ENCODE measurements at places on chromosomes 5 and 9.

DNA sequence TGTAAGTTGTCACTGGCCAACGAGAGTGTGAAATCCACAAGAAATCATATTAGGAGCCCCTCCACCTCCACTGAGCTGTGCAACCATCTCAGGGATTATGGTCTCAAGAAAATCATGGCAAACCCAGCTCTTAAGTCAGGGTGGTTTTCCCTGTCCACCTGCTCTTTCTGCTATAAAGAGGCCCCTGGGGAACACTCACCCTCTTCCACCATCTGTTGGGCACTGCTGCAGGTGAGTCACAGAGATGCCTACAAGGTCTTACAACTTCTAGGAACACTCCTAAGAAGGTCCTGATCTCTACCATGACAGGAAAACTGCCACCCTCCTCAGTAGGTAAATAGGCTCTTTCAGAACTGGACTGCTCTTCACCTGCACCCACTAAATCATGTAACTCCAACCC lies 61.8 kb downstream of the DRD1 start:
- DNase-seq = no peak

DNA sequence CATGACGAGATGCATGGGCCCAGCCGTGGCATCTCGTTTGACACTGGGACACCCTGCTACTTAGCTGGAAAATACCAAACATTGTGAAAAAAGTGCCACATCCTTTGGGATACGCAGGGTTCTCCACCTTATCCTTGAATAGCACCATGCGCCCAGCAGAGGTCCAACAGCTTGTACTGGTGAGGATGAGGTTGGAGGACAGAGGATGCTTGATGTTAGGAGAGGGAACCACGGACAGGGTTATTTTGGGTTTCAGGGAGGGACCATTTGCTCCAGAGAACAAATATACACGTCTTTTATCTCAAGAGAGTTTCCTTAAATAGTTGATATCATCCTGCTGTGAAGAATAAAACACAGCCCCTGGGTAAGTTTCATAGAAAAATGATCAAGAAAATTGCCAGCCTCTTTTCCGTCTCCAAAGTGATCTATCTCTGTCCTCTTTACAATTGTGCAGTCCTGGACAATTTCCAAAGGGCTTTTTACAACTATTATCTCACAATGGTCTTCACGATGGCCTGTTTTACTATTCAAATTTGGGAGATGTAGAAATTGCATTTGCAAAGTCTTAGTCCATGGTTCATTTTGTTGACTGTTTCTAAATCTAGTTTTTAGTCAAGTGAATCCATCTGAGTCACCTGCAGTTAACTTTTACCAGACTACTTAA lies 19.9 kb upstream of the FRRS1L start:
- no peak for DNase-seq

DNA sequence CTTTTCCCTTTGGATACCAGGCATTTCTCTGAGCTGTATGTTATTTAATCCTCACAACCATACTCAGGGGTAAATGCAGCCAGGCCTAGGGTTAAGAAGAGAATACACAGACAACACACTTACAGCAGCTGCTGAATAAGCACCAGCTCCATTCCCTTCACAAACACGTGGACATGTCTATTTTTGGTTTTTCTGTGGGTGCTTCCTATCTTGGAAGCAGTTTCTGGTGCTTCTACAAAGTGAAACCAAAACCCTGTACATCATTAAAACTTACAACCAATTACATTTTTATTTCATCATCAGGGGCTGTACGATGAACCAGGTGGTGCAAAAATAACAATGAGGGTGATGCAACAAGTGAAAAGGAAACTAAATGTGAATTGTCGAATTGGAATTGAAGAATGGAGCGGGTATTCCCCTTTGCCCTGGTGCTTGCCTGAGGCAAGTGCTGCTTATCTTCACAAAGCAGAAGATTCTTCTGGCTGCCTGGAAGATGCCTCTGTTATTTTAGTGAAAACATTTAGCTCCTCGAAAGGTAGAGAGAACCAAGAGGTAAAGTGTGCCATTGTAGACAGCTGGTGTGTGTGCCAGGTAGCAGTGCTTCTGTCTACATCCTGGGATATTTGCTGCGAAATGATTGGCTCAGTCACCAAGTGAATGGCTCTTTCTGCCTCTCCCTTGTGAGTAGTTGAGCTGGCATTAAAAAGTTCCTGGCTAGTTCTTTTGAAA lies 18.6 kb upstream of the IFNB1 start:
- DNase-seq = no peak

- no peak for DNase-seq
Measured at GRCh38 chr9:3191715-3192114, 334.1 kb downstream of the RFX3 start.

DNA sequence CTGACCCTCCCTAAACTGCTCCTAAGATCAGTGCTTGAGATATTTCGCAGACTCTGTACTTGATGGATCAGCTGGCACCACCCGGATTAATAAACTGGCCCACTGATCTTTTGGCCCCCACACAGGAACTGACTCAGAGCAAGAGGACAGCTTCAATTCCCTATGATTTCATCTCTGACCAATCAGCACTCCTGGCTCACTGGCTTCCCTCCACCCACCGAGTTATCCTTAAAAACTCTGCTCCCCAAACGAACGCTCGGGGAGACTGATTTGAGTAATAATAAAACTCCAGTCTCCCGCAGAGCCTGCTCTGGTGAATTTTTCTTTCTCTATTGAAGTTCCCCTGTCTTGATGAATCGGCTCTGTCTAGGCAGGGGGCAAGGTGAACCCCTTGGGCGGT lies 36.5 kb upstream of the CD180 start:
- DNase-seq = no peak

- DNase-seq = no peak
Measured at GRCh38 chr5:62732677-62733121, 154.1 kb downstream of the LRRC70 start.

- no peak for DNase-seq
Measured at GRCh38 chr5:180047667-180048066, 23.9 kb downstream of the RNF130 start.

DNA sequence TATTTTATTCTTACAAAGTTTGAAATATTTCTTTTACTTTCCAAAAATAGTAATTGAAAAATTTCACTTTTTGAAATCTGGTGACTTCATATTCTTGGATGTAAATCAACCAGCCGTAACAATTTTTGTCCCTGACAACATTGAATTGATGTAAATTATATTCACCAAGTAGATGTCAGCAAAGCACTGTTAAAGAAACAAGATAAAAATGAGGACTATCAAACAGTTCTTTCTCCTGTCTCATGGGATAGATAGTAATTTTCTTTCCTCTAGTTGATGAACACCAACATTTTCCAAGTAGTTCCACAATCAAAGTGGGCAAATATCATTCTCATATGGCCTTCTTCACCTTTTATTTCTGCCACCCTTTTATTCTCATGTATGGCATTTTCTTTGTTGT lies 1461.9 kb downstream of the MAT2B start:
- DNase-seq = no peak

GRCh38 chr9:128892221-128892921 lies 10.4 kb downstream of the LRRC8A start:
- no peak for DNase-seq

- no peak for DNase-seq
Measured at GRCh38 chr9:85041466-85042137, 372.1 kb downstream of the NTRK2 start.

- DNase-seq = no peak
Measured at GRCh38 chr5:1110307-1111240, 1.3 kb downstream of the SLC12A7 start.

- peak; percentile 55 for DNase-seq
Measured at GRCh38 chr5:73215891-73216610, 43.1 kb downstream of the TMEM174 start.

DNA sequence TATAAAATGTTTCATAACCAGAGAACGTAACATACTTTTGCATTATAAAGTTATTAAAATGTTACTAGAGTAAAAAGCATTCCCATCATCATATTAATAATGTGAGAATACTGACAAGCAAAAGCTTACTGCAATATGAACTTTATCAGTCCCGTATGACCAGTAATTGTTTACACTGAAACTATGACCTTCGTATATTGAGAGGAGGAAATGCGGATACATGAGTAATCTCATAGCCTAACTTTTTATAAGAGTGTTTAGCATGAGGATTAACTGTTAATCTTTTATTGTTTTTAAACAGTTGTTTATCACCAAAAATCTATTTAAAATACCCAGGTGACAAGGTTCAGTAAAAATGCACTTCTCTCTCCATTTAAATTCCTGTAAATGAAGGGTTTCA lies 272.4 kb downstream of the SLF1 start:
- no peak for DNase-seq

GRCh38 chr5:83487155-83487554 lies 15.6 kb downstream of the VCAN start:
- no peak for DNase-seq

DNA sequence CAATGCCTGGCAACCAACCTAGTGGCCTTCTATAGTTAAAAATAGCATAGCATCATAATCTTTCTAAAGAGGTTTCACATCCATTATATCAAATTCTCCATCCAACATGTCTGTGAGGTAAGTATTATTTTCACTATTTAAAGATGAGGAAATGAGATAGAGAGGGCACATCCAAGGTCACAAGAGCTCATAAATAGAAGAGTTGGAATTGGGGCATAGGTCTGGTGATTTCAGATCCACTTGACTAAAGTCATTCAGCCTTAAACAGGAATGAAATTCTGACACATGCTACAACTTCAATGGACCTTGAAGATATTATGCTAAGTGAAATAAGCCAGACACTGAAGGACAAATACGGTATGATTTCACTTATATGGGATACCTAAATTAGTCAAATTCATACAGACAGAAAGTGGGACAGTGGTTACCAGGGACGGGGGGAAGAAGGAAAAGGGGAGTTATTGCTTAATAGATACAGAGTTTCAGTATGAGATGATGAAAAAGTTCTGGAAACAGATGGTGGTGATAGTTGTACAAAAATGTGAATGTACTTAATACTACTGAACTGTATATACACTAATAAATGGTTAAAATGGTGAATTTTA lies 259.6 kb upstream of the NR4A3 start:
- DNase-seq = no peak

GRCh38 chr5:87997662-87998061 lies 271.0 kb downstream of the TMEM161B start:
- DNase-seq = no peak

GRCh38 chr9:109192732-109193361 lies 25.8 kb upstream of the FRRS1L start:
- DNase-seq = no peak

DNA sequence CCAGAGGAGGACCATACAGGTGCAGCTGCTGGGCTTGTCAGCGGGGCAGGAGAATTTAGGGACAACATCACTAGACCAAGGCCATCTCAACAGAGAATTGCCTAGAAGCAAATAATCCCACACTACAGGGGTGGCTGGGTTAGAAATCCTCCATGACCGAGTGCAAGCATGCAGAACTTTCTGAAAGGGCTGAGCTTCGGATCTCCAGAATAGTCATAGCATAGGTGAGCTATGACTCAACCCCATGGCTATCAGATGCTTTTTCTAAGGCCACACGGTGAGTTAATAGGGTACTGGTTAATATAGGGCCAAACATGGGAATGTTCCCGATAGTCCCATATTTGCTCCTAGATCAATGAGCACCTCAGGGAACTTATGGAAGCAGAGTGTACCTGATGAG lies 4.2 kb downstream of the KCNIP1 start:
- DNase-seq = no peak

- DNase-seq = no peak
Measured at GRCh38 chr9:136021872-136022681, 60.9 kb upstream of the UBAC1 start.

- DNase-seq = no peak
Measured at GRCh38 chr5:3597167-3598007, 1.8 kb downstream of the IRX1 start.

DNA sequence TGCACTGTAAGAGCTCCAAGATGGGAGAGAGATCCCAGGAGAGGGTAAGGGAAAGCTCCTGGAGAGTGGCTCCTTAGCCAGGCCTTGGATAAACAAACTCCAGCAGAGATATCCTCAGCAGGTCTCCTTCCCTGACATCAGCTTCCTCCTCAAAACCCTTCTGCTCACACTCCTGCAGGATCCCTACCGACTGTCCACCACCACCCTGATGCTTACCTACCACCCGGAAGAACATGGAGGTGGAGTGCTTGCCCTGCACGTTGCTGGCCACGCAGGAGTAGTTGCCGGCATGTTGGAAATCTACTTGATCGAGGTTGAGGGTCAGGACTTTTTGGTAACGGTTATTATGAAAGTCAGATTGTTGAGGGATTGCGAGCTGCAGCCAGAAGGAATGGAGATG lies 9.3 kb downstream of the CSF1R start:
- DNase-seq = no peak

DNA sequence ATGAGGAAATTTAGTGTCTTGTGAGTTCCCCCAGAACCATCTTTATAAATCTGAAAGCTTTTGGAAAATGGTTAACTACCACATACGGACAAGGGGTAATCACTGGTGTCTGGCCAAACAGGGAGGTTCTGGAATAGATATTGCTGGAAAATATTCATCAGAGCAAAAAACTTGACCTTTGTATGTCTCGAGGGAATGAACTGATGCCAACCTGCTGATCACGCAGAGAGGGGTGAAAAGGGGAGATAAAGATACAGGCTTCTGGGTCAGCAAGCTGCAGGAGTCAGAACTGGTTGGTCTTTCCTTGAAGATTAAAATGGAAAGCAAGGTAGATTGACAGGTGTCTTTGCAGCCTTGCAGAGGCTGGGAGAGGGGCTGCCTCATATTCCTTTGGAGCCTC lies 35.5 kb downstream of the PSAT1 start:
- DNase-seq = no peak

DNA sequence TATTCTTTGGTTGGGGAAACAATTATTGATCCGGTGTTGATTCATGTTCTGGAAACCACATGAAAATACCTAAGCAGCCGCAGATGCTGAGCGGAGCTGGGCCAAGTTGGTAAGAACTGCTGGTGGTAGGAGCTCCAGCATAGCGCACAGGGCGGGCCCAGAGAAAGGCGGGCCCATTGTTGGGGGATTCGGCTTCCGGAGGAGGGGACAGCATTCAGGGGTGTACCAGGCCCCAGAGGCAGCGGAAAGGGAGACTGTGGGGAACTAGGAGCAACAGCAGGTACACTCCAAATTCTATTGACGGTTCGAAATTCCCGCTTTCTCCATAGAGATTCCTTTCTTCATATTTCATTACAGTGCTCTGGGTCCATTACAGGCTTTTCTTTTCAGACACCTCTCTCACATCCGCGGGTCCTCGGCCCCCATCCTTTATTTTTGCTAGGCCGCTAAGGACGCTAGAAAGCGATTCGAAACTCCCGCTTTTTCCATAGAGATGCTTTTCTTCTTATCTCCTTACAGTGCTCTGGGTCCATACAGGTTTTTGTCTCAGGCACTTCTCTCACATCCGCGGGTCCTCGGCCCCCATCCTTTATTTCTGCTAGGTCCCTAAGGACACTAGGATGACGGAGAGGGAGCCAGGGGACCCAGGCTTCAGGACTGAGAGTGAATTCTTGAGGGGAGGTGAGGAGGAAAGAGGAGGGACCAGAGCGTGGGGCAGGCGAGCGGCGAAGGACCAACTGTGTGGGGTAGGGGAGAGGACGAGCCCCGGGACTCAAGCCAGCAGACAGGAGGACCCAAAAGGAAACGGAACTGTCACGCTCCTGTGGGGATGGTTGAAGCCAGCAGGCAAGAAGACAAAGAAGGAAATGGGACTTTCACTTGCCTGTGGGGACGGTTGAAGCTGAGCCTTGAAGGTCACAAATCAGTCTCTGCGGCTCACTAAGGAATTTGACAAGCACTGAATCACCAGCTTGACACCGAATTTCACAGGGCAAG lies at the start of gene CCDC152:
TSS of gene CCDC152 (plus strand) at position 213 of the 996 bp plus-strand sequence. CDS start 2,304 bp downstream, outside the sequence.
- DNase-seq = no peak

Data from stimulated activated CD4-positive, alpha-beta T cell treated with anti-CD3 and anti-CD28 coated beads, TNF-alpha, amount 100 ng/mL, for 1 hour (primary cell).